ENCODE measurements at places on chromosomes 11 and 22. TPM values are rescaled to one million over a fixed set of nuclear protein-coding genes. Genes with fewer than 3 reads are reported as not detected.
A peak's percentile ranks its signal among the peaks of the same experiment; 100 is the strongest.

- DNase-seq: no peak
Observed at GRCh38 chr11:1162138-1162475, 4.4 kb downstream of the MUC5AC start.

Gene NEFH
- 0.24 TPM for total RNA-seq

DNA sequence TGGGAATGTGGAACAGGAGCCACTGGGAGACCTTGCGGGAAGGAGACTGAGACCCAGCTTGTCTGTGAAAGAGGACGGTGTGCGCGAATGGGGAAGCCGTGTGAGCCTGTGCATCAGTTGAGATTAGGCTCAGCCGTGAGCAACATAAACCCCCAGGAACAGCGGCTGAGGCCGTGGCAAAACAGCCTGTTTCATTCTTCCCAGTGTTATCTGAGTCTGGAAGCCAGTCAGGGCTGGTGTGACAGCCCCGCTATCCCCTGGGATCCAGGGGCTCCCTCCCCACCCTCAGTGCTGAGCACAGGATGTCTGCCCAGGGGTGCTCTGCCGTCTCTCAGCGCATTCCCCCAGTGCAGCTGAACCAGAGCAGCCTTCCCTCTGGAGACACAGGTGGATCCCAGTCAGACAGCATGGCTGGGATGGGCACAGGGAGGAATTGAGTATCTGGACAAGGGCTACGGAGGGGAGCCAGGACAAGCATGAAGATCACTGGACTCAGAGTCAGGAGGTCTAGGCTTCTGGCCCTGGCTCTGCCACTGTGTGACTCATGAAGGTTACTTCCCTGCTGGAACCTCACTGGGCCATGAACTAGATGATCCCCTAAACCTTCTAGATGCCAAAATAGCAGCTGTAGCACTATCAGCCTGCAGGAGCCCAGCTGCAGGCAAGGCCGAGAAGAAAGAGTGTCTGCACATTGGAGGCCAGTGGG lies 8.6 kb downstream of the OAF start:
- peak; percentile 79 for DNase-seq

DNA sequence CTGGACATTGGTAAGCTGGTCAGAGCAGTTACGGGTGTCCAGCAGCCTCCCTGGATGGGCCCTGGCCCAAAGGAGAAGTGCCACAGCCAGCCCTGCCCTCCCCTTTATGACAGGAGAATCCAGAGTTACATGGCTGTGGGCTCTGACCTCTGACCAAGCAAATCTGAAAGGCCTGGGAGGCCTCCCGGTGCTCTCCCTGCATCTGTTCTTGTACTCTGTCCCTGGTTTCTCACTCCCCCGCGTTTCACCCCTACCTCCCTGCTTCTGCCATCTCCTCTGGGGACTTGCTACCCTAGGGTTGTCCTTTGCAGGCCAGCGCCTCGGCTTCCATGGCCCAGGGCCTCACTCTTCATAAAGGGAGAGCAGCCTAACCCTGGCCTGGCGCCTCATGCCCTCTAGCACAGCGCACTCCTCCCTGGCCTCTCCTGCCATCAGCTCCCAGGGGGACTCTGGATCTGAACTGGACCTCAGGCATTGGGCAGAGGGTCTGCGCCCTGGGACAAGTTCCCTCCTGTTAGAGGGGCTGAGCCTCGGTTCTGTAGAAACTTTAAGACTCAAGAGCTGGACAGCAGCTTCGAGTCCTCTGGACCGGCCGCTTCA lies 10.7 kb downstream of the PICK1 start:
- DNase-seq: peak; percentile 38

DNA sequence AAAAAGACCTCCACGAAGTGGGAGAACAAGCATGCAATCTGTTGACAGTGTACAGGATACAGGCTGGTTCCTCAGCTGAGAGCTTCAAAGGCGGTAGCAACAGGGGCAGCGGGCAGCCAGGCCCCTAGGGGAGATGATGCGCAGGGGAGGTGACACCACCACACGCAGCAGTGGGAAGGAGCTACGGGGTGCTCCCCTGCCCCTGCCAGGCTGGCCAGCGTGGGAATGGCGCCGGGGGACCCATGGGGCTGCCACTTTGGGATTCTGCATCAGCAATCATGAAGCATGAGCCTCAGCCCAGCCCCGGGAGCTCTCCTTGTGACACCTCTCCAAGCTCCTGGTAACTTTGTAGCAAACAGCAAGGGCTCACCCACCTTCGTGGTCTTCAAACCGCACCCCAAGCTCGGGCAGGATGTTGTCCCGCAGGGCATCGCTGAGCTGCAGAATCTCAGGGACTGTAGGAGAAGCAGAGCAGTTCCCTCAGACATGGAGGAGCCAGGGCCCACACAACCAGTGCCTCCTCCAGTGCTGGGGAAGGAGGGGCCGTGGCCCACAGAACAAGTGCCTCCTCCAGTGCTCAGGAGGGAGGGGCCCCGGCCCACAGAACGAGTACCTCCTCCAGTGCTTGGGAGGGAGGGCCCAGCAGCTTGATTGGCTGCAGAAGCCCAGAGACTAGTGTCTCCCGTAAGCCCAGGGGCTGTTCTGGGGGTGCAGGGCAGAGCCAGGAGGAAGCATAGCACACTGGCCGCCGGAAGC lies 14.6 kb upstream of the NAP1L4 start:
- DNase-seq: no peak

Gene RIMBP3C
- total RNA-seq: not detected

GRCh38 chr11:7080900-7081299 lies 7.9 kb upstream of the RBMXL2 start:
- no peak for DNase-seq

DNA sequence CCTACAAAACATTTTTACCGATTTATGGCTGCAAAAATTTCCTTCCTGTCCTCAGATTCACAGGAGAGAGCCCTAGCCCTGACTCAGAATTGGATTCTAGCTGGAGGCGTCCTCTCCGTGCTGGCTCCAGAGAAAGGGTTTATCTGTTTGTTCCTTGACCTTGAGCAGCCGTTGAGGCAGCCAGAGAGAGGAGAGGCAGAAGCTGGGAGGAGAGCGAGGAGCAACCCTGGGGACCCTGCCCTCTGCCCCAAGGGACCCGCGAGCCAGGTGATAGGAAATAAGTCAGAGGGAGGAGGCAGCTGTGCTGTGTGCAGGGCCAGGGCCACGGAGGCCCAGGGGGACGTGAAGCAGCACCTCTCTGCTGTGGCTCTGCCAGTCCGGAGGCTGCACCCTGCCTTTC lies 75.6 kb downstream of the IGLL1 start:
- no peak for DNase-seq

Gene GRIA4
- 0.17 TPM for total RNA-seq

GRCh38 chr22:50198624-50199017 lies 2.2 kb upstream of the SELENOO start:
- peak; percentile 51 for DNase-seq

DNA sequence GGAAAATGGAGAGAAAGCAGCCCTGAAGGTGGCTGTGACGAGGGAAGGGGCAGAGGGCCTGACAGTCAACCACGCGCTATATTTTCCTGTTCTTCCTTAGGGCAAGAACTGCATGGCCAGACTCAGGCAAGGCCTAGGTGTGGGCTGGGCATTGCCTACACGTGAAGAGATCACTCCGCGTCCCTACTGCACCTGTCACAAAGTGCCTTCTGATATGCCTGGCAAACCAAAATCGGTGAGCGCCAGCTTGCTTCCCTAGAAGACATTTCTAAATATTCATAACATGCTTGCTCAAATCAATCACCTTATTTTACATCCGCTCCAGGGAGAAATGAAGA lies 6.3 kb downstream of the TMEM121B start:
- DNase-seq: no peak

Gene MRE11
- 10.9 TPM for total RNA-seq

Gene TPBGL
- total RNA-seq: 0.09 TPM

Gene OR5AK2
- not detected for total RNA-seq

DNA sequence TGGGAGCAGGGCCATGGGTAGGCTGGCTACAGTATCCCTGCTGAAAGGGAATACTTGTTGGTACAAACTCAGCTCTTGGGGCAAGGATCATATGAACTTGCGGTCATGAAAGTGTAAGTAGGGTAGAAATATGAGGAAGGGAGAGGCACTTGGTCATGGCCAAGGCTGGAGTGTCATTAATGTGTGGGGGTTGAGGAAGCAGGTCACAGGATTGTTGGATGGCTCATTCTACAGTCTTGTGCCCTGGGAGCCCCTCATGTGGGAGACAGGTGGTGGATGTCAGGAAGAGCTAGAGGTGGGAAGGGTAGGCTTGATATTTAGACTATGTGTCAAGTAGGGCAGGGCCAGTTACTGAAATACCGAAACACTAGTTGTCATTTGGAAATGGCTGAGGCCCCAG lies 95.5 kb downstream of the RRM1 start:
- no peak for DNase-seq

DNA sequence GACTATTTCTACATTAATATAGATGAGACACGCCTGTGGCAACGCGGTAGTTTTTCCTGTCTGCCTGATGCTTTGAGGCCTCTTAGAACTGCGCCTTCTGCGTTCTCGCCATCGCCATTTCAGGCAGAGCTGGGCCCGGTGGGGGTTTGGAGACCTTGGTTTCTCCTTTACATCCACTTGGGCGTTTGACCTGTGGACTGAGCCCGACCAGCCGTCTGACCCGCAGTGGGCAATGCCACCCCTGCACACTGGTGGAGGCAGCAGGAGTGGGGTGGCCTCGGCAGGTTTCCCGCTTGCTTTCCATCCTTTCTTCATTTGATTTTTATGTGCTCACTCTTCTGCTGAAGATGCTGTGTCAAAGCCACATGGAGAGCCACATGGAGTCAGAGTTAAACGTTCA lies 130.4 kb downstream of the TBC1D22A start:
- no peak for DNase-seq

- DNase-seq: no peak
Observed at GRCh38 chr11:65059959-65060824, 1.8 kb upstream of the NAALADL1 start.

GRCh38 chr22:41913842-41914534 lies 886 bp downstream of the SHISA8 start:
- DNase-seq: no peak

GRCh38 chr22:39254789-39255298 lies 10.1 kb upstream of the PDGFB start:
- DNase-seq: no peak

DNA sequence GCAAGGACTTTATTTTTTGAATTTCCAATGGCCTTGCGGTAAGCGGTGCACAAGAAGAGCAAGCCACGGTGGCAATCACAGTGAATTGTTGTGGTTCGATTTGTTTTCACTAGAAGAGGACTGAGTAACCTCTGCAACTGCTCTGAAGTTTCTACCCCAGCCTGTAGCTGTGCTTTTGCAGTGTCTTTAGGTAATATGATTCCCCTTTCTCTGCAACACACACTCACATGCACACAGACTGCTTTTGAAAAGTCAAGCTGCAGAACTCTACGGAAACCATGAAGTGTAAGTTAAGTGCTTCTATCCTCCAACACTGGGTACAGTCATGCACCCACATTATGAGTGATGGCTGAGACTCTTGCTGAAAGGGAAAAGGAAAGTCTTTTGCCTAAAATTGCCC lies 38.4 kb downstream of the CD44 start:
- DNase-seq: no peak

DNA sequence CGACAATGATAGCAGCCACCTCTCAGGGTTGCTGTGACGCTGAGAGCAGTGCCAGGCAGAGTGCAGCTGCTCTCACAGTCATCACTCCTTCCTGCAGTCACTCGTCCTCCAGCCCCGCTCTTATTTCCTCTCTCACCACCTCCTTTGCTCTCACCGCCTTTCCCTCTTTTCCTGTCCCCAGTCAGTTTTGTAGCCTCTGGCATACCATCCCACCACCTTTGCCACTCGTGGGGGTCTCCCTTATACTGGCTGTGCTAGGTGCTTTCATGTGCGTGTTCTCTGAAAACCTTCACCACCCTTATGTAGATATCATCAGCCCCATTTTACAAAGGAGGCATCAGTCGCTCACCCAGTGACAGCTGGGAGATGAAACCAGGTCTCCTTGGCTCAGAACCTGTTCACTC lies 19.3 kb upstream of the ST3GAL4 start:
- DNase-seq: peak; percentile 28

- DNase-seq: no peak
Observed at GRCh38 chr11:1138097-1138496, 19.7 kb upstream of the MUC5AC start.

Gene CRYAB
- 5,489 TPM for total RNA-seq

GRCh38 chr22:31341386-31342088 lies 4.6 kb downstream of the PATZ1 start:
- no peak for DNase-seq

GRCh38 chr11:122743949-122744348 lies 88.4 kb downstream of the UBASH3B start:
- DNase-seq: no peak

Gene KRTAP5-11
- not detected for total RNA-seq

DNA sequence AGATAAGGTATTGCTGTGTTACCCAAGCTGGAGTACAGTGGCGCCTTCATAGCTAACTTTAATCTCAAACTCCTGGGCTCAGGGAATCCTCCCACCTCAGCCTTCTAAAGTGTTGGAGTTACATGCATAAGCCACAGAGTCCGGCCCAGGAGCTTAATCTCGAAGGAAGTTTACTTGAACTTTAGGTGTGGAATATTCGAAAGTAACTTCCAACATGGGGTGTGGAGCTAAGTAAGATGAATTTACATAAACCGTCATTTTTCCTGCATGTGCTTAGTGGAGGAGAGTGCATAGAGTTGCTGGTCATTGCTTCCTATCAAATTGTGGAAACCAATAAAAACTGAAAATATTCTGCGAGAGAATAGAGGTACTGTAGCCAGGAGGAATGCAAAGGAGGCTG lies 1.5 kb downstream of the ATG13 start:
- DNase-seq: no peak

DNA sequence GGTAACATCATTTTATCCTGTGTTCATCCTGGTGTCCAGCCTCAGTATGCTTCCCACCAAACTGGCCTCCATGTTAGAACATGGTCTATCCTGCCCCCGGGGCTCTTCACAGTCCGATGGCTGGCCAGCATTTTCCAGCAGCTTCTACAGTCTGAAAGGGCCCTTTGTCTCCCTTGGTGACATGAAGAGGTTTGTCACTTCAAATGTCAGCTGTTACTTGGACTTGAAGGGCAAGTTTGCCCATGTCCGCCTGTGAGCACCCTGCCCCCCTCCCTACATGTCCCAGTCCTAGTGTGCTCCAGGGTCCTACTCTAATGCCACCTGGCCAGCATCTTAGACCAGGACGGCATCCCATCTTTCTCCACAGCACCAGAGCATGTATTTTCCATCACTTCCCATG lies 24.7 kb downstream of the PATZ1 start:
- no peak for DNase-seq

GRCh38 chr11:21295508-21295907 lies 626.1 kb downstream of the NELL1 start:
- no peak for DNase-seq

GRCh38 chr11:36311926-36312595 lies 16.0 kb downstream of the PRR5L start:
- DNase-seq: no peak

Gene GSTT2B
- 4.5 TPM for total RNA-seq

GRCh38 chr11:123217897-123218296 lies 22.8 kb upstream of the CLMP start:
- DNase-seq: no peak

GRCh38 chr22:35882211-35883030 lies 146.2 kb downstream of the RBFOX2 start:
- DNase-seq: no peak
